ENCODE measurements at places on chromosomes 12 and 14.

DNA sequence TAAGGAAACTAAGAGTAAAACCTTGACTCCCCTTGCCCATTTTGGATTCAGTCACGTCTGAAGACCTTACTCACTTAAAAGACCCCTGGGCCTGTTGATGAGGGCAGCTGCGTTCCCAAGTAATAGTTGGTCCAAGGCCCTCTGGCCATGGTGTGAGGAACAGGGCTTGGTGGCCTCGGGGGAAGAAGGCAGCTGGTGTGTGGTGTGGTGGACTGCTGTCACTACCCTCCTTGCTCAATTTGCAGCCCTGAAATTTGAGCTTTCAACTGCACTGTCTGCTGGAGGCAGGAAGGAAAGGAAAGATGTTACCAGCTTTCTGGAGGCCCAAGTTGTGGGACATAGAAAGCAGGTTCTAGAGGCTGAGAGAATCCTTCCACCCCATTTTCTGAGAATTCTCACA is 128.2 kb downstream of the SLC38A6 start:
- no peak for DNase-seq

GRCh38 chr14:54105898-54106297 is 149.3 kb upstream of the BMP4 start:
- no peak for DNase-seq

DNA sequence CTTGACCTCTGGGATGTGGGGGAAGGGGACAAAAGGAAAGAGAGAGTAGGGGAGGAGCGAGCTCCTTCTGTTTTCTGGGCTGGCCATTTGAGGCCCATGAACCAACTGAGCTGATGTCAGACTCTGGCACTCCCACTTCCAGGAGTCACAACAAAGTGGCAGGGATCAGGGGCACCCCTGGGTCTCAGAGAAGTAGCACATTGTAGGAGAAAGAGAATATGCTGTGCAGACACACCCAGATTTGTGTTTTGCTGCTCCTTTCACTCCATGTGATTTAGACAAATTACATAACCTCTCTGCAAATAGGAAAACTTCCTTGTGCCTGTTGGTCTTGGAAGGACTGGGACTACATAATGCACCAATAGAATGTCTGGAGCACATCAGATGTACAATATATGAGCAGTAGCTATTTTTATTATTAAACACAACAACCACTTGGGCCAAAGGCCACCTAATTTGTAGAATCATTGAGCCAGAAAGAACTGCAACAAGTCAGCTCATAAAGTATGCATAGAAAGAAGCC is 265.5 kb downstream of the ZFP36L1 start:
- no peak for DNase-seq

DNA sequence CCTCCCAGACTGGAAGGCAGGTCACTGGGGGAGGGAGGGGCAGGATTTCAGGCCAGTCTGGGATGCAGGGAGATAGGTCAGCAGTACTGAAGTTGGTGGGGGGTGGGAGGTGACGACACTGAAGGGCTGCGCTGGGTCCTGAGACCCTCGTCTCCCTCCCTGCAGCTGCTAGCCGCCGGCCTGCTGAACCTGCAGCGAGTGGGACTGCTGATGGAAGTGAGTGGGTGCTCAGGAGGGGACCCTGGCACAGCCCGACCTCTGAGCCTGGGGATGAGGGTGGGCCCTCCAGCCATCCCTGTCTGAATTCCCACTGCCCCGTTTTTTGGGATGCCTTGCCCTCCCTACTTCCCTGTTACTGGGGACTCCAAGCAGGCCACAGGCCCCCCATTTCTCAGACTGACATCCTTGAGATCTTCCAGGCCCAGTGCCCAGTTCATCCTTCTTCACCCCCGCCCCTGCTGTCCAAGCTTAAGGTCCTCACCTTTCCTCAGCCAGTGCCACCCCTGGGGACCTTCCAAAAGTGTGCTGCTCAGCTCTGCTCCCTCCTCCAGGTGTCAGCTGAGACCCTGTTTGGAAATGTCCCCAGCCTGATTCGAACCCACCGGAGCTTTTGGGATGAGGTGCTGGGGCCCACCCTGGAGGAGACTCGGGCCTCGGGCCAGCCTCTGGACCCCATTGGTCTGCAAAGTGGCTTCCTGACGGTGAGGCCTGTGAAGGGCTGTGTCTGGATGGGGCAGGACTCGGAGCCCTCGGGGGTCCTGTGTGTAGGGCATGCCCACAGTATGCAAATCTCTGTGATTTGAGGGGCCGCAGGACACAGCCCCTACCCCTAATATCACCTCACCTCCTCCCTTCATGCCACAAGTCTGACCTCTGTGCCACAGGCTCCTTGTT is 5.5 kb downstream of the PLEKHG6 start:
- no peak for DNase-seq

- no peak for DNase-seq
Measured at GRCh38 chr12:86613311-86613710, 357.1 kb upstream of the MGAT4C start.

DNA sequence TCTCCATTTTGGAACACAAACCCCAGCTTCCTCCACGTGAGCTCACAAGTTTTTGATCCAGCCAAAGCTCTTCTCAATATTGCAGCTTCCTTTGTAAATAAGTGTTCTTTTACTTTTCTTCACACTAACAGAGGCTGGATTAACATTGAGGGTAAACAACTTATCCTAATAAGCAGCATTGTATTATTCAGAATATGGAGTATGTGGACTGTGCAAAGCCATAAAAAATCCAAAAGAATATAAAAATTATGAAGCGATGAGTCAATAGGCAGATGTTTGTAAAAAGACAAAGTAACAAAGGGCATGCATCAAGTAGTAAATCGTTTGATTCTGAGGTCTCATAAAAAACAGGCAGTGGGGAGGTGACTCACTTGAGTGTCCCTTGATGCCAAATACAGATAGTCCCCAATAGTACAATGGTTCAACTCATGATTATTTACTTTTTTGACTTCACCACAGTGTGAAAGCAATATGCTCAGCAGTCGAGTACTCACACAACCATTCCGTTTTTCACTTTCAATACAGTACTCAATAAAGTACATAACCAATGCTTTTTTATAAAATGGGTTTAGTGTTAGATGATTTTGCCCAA is 23.1 kb upstream of the KCNK10 start:
- no peak for DNase-seq

GRCh38 chr12:76374386-76375020 is 26.3 kb upstream of the BBS10 start:
- DNase-seq: no peak

- DNase-seq: no peak
Measured at GRCh38 chr14:59869381-59870255, 958 bp downstream of the RTN1 start.

DNA sequence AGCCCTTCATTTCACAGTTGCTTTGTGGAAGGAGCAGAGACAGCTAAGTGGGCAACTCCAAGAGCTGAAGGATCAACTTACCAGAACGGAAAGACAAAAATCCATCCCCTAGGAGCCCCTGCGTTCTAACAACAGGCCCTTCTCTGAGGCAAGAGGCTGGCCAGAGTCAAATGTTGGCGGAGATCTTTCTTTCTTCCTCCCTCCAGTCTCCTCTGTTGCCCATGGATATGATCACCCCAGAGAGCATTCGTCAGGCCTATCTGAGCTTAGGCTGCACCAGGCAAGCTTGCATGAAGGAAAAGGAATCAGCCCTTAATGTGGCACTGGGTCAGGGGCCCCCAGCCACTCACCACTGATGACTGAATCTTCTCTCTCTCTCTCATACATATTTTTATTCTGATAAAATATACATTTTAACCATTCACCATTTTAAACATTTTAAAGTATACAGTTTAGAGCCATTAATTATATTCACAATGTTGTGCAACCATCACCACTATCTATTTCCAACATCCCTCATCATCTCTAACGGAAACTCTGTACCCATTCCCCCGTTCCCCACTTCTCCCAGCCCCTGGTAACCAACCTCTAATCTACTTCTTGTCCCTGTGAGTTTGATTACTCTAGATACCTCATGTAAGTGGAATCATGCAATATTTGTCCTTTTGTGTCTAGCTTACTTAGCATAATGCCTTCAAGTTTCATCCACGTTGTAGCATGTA is 52.9 kb upstream of the CCND2 start:
- DNase-seq: no peak

- DNase-seq: no peak
Measured at GRCh38 chr12:1405619-1406018, 188.8 kb downstream of the FBXL14 start.

DNA sequence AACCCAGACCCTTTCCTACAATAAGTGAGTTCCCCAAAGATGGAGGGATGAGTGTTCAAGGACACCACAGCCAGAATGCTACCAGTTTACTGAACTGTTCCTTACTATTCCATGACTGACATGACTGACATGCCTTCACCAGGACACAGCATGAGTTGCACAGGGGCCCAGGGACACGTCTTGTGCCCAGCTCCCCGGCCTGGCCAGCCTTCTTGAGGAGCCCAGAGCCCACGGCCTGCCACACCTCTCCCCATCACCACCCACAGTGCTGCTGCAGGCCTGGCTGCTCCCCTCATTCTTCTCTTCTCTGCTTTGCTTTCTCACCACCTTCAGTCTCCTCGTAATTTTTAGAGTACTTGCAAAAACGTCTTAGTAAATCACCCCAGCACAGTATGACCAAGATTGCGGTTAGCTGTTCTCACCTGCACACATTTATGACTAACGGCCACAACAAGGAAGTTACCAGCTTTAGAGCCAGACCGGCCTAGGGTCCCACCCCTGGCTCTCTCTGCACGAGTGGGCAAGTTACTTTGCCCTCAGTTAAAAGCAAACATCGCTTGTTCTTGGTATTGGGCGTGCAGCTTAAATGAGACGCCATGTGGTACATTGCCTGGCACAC is 18.5 kb downstream of the PPP2R5E start:
- DNase-seq: no peak

DNA sequence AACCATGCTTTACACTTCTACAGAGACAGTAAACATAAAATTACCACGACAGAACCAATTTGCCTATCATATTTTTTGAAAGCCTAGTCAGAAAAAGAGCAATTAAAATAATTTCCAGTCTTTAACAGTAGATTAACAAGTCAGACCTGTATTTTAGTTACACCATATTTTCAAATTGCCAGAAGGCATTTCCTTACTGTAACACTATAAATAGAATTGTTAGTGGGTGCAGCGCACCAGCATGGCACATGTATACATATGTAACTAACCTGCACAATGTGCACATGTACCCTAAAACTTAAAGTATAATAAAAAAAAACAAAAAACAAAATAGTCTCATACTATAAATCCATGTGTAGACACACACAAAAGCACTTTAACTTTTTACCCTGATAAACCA is 16.0 kb downstream of the SOS2 start:
- no peak for DNase-seq

GRCh38 chr14:20215196-20215595 is 8.3 kb upstream of the OR11H6 start:
- DNase-seq: no peak

DNA sequence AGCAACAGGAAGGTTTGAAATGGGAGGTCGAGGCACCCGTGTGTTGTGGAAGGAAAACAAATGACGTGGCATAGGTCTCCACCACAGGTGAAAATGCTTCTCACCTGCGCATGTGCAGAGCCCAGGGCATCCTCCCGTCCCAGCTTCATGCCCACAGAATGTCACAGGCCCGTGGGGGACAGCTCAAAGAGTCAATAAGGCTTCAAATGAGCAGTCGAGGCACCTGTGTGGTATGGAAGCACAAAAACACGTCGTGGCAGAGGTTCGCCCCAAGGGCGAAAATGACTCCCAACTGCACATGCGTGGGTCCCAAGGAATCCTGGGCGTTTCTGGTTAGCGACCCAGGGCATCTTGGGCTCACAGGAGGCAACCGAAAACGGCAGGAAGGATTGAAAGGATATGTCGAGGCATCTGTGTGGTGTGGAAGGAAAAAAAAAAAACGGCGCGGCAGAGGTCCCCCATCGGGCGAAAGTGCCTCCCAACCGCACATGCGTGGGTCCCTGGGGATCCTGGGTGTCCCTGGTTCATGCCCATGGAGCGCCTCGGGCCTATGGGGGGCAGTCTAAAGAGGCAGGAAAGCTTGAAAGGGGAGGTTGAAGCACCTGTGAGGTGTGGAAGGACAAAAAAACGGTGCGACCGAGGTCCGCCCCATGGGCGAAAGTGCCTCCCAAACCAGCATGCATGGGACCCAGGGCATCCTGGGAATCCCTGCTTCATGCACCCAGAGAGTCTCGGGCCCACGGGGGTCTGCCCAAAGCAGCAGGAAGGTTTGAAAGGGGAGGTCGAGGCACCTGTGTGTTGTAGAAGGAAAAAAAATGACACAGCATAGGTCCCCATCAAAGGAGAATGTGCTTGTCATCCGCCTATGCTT is 578.5 kb downstream of the ALG10 start:
- no peak for DNase-seq

GRCh38 chr12:31408763-31409162 is 82.8 kb upstream of the SINHCAF start:
- no peak for DNase-seq

GRCh38 chr12:62843716-62844115 is 91.2 kb downstream of the PPM1H start:
- DNase-seq: no peak

DNA sequence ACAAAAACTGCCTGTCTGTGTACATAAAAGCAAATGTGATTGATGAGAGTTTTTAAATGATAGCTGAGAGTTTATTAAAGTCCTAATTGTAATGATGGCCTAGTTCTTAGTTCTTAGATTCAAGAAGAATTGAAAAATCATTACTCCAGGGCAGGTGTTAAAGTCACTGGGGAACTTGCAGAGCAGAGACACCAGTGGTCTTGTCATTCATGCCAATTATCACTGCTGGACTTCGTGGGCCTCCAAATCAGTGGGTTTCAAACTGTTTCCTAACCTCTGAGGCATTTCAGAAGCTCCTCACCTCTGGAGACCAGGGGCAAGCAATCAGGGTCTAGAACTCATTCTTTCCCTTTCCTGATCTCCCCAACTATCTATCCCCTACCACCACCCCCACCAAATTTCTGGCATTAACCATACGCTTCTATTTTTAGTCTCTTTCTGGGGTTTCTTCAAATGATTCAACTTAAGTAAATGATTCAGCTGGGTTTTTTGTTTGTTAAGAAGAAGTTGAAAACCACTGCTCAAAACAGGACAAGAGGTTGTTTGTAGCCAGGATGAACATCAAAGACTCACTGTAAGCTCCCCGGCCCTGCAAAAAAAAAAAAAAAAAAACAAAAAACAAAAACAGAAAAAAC is 80.1 kb downstream of the CEP83 start:
- no peak for DNase-seq

GRCh38 chr12:124852911-124853427 is 10.7 kb downstream of the SCARB1 start:
- no peak for DNase-seq

DNA sequence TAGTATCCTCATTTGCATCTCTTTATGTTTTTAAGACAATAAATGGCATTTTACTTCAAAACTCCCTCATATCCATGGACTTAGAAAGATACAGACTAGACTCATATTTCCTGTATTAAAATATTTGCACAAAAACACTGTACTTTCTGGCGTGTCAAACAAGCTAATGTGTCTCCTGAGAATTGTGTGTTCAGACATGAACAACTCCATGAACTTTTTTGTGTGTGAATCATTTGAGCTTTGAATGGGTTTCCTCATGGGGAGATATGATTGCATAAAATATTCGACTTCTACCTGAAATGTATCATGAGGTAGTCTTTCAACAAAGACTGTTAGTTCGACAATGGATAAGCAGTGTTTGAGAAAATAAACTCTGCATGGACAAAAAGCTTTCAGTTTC is 58.8 kb downstream of the TMEM30B start:
- no peak for DNase-seq
